T-helper 2 cell (primary cell): ENCODE measurements at places on chromosomes 4 and X.

GRCh38 chrX:46904626-46905025 lies 7.6 kb upstream of the JADE3 start:
- no peak for DNase-seq

GRCh38 chr4:168741281-168742173 lies 244.7 kb downstream of the PALLD start:
- DNase-seq, result no peak

DNA sequence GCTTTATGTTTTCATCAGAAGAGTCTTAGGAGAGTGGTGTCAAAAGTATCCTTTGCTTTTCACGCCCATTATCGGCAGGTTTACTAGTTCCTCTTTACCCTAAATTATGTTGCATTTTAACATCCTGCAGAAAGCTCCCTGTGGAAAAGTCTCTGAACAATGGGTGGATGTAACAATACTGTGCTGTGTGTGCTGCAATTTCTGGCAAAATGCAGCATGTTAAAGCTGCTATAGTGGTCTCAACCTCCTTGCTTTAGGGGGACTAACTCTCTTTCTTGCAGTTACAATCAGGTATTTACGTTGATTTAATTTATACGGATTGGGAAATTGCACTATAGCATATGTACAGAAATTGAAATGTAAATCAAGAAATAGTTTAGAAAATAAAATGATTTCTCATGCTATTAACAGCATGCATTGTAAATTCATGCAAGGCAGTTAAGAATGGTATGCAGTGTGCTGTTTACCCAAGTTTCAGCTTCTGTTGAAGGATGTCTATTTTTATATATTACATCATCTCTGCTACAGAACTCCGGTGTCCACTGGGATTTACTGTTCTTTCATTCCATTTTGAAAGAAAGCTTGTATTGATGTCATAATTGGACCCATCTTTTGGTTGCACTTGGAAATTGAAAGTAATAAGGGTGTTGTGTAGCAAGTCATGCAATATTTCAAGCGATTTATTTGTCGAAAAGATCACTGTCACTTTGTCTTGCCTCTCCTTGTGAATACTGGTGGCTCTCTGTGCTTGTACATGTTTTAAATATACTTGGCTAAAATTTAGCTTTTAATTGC lies 145.7 kb downstream of the RAPGEF2 start:
- DNase-seq, result no peak

GRCh38 chr4:89998469-89999011 lies 103.9 kb downstream of the MMRN1 start:
- no peak for DNase-seq

- no peak for DNase-seq
Measured at GRCh38 chr4:3481113-3481531, 18.0 kb downstream of the DOK7 start.

DNA sequence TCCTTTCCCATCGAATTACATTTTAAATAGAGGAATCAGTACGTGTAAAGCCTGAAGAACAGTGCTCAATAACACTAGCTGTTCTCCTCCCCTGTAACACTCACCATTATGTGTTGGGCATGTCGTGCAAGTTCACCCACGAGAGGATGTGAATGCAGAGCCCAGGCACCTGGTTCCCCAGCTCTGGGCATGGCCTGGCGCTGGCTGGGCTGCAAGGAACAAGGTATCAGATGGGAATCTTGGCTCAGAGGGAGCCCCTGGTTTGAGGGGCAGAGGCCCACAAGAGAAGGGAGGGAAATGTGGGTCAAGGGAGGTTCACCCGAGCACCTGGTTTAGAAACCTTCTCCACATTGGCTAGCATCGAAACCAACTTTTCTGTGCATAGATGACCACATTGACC lies 41.7 kb upstream of the MTM1 start:
- DNase-seq, result no peak

- no peak for DNase-seq
Measured at GRCh38 chr4:74628852-74629620, 165.3 kb downstream of the BTC start.

DNA sequence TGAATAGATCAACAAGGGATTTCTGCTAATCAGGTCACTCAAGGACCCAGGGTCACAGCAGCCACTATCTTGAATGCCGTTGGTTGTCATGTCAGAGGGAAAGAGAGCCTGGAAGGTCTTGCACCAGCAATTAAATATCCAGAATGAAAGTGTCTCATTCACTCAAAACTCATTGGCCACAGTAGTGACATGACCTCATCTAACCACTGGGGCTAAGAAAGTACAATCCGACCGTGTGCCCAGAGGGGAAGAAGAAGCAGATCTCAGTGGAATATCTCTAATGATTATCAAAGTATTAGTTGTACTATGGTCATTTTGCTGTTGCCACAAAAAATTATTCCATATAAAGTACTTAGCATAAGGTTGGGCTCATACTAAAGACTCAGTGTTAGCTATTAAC lies 210.0 kb downstream of the QDPR start:
- DNase-seq, result no peak

DNA sequence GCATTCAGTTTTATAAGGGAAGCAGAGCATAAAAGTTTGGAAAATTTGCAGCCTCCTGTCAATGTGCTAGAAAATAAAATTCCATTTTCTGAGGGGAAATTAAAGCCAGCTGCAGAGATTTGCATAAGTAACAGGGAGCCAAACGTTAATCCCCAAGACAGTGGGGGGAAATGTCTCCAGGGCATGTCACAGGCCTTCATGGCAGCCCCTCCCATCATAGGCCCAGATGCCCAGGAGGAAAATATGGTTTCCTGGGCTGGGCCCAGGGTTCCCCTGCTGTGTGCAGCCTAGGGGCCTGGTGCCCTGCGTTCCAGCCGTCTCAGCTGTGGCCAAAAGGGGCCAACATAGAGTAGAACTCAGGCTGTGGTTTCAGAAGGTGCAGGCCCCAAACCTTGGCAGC lies 9.3 kb downstream of the RNF4 start:
- DNase-seq, result no peak

- DNase-seq, result no peak
Measured at GRCh38 chr4:8002525-8003309, 63.1 kb upstream of the AFAP1 start.

DNA sequence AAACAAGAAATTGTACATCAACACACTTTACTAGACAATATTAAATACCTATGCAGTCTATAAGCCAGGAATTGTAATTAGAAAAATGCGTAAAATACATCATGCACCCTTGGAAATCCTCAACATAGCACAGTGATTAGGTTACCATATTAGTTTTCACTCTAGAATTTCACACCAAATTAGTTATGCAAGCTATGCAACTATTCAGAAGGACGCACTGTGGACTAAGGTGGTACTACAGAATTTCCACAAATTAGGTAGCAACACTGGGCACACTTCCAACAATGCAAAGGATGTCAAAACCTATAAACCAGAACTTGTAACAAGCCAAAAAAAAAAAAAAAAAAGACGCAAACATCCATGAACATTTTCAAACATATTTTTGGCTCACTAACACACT lies 71.1 kb upstream of the ZCCHC13 start:
- DNase-seq, result peak; percentile 2

- no peak for DNase-seq
Measured at GRCh38 chr4:139606579-139607501, 50.8 kb upstream of the SETD7 start.

DNA sequence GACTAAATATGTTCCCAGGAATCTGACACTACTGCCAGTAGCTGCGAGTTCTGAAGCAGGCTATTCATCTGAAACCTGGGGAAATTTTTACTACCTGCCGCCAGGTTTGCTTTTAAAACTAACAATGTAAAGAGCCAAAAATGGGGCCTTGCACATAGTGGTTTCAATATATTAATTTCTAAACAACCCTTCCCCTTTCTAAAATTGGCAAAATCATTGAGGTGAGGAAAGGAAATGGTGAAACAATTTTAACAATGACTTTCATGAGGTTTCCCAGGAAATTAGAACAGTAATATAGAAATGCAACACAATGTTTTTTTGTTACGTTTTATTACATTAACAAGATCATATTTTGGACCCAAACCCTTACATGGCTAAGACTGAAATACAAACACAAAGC lies 21.3 kb downstream of the FANCB start:
- DNase-seq, result no peak

- DNase-seq, result no peak
Measured at GRCh38 chr4:79338148-79338547, 12.3 kb upstream of the NAA11 start.

DNA sequence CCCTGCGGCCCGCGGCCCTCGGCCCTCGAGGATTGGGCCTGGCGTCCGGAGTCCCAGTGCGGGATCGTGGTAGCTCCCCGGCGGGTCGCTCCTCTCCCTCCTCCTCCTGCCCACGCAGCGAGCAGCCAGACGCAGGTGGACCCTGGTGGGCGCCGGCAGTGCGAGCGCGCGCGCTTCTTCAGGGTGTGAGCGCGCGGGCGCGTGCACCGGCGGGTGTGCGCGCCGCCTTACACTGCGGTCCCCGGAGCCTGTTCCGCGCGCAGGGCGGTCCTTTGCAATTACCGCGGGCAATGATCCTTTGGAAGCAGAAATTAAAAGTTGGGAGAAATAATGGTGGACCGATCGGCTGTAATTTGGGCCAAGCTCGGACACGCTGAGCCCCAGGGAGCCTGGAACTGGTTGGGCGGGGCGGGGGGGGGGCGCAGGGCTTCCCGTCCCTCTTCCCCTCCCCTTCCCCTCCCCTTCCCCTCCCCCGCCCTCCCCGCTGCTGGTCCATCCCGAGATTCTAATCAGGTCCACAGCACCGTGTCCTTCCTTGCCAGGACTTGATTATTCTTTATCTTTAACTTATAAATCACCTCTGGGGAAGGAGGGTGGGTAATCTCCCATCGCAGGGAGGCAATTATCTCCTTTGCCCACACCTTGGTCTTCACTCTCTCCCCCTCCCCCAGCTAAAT lies 1.6 kb upstream of the NKX1-1 start:
- no peak for DNase-seq

DNA sequence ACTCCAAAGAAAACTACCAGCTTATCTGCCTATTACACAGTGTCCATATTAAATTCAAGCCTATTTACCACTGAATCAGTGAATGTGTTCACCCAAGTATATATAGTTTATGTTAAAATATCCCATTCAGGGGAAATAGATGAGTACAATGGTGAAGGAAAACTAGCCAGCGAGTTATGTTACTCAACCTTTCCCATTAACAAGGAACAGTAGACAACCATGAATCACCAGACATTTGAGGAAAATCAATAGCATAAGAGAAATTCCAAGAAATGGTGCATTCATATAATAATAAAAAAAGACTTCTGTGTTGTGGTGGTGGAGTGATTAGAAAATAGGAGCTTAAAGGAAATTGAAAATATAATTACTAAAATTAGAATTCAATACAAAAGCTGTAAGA lies 21.3 kb downstream of the IQCM start:
- DNase-seq, result no peak

- no peak for DNase-seq
Measured at GRCh38 chrX:19086102-19086772, 36.0 kb downstream of the ADGRG2 start.

DNA sequence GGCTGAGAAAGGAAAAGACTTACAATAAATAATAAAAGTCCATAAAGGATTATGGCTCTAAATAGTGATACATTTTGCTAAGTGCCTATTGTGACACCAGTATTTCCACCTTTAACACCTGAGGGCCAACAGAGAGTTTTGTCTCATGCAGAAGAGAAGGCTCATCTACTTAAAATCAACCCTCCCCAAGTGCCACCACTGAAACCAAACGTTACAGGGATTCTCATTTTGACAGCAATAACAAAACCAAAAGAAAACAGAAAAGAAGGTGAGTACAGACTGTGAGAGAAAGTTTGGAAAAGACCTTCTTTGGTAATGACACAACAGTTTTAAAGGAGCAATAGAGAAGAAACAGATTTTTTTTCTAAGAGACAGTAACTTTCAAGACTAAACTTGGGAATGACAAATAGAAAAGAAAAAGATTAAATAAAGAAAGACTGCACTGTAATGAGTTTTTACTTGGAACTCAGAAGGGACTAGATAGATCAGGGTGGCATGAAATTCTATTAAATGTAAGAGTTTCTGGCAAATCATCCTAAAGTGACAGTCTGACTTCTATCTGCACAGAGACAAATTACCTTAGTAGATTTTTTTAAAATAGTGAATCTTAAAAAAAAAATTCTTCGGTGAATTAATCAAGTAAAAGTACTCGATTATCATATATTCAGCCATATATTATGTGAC lies 109.7 kb downstream of the ZNF827 start:
- DNase-seq, result no peak

DNA sequence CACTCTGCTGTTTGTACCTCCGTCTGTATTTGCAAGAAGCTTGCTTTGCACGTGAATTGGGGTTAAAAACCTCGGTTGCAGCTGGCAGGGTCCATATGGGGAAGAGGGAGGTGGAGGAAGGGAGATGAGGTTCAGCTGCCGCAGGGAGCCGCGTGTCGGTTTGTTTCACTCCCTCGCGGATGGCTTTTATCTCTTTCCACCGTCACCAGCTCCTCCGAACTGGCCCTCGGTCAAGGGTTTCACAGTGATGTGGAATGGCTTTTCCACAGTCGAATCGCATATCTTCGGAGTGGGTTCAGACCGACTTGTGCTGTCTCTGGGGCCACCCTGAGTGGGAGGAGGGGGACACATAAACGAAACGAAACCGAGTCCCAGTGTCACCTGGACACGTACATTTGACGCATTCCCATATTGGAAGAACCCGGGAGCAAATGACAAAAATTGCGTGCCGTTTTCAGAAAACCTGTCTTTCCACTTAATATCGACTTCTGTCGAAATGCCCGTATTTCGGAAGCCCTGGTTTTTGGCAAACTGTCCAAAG lies 929 bp downstream of the ZBTB33 start:
- peak; percentile 40 for DNase-seq

DNA sequence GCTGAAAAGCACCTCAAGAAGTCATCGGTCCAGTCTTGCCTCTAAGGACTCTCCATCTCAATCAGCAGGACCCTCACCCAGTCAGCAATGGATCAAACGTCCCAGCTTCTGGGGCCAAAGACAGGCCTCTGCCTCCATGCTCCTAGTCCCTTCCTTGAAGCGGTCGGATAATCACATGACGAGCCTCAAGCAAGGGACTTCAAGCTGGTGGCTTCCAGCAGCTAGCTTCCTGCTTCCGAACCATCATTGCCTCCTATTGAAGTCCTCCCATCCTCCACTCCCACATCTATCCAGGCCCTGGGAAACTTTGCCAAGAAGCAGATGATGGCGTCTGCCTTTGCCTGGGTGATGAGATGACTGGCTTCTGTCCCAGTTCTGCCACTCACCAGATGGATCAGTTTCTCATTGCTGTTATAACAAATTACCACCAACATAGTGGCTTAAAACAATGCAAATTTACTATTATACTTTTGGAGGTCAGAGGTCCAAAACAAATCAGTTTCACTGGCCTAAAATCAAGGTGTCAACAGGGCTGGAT lies 135.2 kb upstream of the MAMLD1 start:
- no peak for DNase-seq

DNA sequence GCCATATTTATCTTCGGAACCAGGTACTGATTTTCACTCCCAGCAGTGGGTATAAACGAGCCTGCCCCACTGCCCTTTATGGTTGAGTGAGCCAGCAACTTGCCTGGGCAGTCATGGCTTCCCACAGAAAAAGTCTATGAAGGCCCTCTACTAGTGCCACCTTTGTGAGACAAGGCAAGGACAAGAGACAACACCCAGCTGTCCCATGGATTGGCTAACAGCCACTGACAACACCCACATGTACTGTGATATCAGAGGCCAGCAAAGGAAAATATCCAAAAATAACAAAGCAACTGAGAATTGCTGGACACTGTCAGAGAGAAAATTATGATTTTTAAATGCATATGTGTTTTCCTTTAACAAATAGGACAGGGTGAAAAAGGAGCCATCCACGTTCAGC lies 248.4 kb upstream of the TTC29 start:
- no peak for DNase-seq
